CD4-positive, alpha-beta T cell treated with Interleukin-12 subunit alpha and Interleukin-12 subunit beta, for 1 hour (primary cell): ENCODE measurements at places on chromosomes 12 and 14.

DNA sequence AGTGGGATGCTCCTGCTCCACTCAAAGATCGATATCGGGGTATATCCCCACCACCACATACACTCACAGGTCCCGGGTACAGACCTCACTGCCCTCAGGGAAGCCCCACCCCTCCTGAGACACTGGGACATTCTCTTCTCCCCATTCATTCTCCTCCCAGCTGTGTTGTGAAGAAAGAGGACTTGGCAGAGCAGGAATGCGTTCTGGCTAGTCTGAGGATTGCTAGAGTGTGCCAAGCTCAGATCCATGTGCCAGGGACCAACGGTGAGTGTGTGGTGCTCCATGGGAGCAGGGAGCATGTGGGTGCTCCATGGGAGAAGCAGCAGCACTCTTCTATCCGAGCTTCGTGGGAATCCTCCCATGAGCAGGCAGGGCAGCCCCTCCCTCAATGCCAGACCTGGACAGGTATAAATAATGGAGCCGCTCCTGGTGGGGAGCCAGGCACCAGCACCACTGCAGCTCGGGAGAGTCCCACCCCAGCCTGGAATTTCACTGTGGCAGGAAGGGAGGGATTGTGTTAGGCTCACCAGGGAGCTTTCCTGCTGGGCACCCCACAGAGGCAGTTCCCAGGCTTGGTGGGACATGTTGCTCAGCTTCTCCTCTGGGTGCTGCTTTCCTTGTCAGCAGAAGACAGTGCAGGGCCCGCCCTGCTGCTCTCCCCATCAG, 2.3 kb upstream of the KRT5 start:
- DNase-seq: no peak

GRCh38 chr14:68666236-68666635, 126.6 kb downstream of the ZFP36L1 start:
- DNase-seq: no peak

GRCh38 chr12:129886541-129886940, 17.3 kb downstream of the TMEM132D start:
- DNase-seq: no peak

- peak; percentile 47 for DNase-seq
Measured at GRCh38 chr12:122871851-122872780, 23.8 kb downstream of the VPS37B start.

DNA sequence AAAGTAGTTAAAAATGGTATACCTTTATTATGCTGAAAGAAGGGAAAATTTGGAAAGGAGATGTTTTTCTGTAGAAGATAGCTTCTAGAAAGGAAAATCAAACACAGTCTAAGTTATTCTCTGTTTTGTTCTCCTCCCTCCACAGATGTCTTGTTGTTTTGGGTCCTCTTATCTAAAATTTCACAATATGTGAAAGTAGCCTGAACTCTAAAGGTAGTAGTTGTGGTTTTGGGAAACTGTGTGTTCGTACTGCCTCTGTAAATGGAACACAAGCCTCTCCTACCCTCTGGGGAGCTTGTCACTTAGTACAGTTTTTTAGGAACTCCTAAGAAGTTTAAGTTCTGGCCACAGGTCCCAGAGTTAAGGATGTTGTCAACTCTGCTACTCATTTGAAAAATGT, 112.6 kb downstream of the CRADD start:
- no peak for DNase-seq

DNA sequence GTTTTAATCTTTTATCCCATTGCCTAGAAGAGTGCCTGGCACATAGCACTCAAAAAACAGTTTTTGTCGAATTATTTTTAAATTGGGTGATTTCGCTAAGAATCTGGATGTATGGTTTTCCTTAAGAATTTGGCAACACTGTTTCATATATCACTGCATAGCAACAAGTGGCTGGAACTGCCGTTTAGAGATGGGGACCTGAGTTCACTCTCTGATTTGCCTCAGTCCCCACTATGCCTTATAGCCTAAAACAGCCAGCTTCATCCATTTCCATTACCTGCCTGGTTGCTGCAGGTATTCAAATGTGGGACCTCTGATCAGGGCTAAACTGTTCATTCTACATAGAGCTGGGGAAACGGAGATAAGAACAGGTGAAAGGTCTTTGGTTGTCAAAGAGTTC, 1.8 kb downstream of the HEBP1 start:
- DNase-seq: no peak

- no peak for DNase-seq
Measured at GRCh38 chr14:80965037-80965436, 9.6 kb downstream of the TSHR start.

DNA sequence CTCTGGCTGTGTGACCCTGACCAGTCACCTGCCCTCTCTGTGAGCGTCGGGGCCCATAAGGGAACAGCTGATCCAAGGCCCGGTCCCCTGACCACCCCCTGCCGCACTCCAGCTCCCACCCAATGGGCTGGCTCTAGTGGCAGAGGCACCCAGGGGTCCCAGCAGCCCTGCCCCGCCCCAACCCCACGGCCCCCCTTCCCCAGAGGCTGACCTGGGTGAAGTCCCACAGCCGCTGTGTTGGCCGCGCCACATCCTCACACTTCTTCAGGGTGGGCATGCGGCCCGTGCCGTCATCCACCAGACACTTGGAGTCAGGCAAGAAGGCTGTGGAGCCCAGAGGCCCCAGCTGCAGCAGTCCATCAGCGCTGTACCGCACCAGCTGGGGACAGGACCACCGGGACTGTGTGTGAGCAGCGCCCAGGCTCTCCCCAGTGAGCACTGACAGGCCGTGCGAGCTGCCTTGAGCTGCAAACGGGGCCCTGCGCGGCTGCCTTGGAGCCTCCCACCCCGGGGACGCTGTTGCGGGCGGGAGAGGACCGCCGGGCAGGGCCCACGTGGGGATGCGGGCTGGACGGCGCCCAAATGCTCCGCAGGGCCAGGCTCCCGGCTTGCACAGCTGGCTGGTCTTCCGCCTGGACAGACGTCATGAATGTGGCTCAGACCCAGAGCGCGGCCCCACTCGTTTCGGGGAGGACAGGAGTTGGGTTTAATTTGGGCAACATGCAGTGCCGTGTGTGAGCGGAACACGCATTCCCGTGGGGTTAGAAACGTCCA, 53.5 kb downstream of the NOC4L start:
- DNase-seq: no peak

- DNase-seq: no peak
Measured at GRCh38 chr12:60803147-60803546, 1207.3 kb downstream of the SLC16A7 start.

- peak; percentile 60 for DNase-seq
Measured at GRCh38 chr12:107131832-107132616, 38.7 kb upstream of the CRY1 start.

GRCh38 chr12:53523131-53523530, 15.8 kb upstream of the NPFF start:
- DNase-seq: no peak

GRCh38 chr12:53651737-53652136, 24.1 kb downstream of the ATP5MC2 start:
- DNase-seq: no peak

- no peak for DNase-seq
Measured at GRCh38 chr12:1820191-1820895, at the start of gene LRTM2. Gene LRTM2, plus strand, starts transcription at chr12:1820565. Its CDS starts 7,584 bp downstream, at chr12:1828149.

GRCh38 chr14:96261053-96261452, 5.0 kb downstream of the BDKRB1 start:
- DNase-seq: no peak

GRCh38 chr12:123395236-123395635, 11.3 kb downstream of the KMT5A start:
- no peak for DNase-seq

GRCh38 chr14:36478782-36479181, 41.2 kb downstream of the NKX2-1 start:
- DNase-seq: no peak

DNA sequence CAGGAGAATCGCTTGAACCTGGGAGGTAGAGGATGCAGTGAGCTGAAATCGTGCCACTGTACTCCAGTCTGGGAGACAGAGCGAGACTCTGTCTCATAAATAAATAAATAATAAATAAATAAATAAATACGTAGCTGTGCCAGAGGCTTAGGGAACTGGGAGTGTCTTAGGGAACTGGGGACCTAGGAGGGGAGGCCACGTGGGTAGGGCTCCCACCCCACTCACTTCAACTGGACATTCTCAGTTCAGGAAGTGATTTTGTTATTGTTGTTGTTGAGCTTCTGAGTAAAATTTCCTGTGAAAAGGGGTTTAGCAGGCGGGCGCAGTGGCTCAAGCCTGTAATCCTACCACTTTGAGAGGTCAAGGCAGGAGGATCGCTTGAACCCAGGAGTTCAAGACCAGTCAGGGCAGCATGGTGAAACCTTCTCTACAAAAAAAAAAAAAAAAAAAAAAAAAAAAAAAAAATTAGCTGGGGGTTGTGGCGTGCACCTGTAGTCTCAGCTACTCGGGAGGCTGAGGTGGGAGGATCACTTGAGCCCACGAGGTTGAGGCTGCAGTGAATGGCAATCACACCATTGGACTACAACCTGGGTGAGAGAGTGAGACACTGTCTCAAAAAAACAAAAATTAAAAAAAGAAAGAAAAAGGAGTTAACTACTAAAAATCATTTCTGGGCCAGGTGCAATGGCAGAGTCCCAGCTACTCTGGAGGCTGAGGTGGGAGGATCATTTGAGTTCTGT, 19.0 kb upstream of the ANKRD9 start:
- no peak for DNase-seq

- DNase-seq: no peak
Measured at GRCh38 chr12:78002878-78003277, 172.2 kb downstream of the NAV3 start.

- peak; percentile 49 for DNase-seq
Measured at GRCh38 chr12:91361864-91362263, 179.2 kb upstream of the DCN start.

GRCh38 chr12:69161829-69162228, 77.5 kb upstream of the CPSF6 start:
- DNase-seq: peak; percentile 58

DNA sequence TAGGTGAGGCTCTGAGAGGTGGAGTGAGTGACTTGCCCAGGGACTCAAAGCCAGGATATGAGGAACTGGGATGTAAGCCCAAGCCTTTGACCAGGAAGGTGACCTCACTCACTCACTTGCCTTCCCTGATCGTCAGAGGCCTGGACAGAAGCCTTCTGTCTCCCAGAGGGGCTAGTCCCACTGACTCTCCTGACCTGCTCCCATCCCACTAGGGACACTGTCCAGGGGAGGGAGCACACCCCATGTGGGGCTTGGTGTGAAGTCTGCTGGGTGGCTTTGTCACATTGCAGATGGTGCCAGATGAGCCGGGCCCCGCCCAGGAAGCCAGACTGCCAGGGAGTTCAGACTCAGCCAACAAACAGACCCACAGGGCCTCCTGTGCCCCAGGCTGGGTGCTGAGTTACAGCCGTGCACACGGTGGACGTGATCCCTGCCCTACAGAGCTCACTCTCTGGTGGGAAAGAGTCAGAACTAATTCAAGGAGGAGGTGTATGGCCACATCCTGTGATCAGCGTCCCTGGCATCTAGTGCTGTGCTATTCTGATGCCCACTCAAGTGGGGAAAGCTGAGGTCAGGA, 28.3 kb downstream of the MMAB start:
- peak; percentile 35 for DNase-seq

DNA sequence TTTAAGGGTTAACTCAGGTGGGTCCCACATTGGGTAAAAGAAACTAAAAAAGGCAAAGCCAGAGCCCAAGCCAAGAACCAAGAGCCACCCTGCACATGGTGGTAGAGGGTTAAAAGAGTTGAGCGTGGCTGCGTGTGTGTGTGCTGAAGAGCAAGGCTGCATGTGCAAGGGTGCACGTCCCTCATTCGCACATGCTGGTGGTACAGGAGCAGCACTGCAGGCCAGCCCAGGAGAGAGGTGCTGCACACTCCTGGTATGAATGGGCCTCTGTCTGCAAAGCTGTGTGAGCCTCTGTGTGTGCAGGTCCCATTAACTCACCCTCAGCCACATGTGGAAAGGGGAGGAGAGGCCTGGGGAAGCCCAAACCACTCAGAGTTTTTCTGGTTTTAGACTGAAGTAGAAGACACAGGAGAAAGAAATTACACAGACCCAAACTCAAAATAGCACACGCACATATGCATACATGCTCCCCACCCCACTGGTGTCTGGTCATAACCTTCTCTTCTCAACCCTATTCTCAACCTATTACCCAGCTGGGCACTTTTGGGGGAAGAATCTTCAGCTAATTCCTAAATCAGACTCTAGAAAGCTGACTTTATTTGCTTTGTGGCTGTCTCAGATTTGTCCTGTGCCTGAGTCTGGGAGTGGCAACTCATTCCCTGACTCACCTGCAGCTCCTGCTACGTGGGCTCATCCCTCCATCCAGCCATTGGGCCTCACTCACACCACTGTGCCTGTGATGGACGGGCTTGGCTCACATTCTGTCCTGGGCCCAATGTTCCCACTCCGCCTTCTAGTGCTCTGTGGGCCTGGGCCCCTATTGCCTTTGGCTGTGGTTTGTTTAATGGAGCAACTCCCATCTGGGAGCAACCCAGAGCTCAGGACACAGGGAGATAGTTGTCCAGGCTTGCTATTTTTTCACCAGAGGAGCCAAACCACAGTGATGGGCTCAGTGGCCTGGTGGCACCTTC, 30.8 kb upstream of the COL2A1 start:
- DNase-seq: no peak

DNA sequence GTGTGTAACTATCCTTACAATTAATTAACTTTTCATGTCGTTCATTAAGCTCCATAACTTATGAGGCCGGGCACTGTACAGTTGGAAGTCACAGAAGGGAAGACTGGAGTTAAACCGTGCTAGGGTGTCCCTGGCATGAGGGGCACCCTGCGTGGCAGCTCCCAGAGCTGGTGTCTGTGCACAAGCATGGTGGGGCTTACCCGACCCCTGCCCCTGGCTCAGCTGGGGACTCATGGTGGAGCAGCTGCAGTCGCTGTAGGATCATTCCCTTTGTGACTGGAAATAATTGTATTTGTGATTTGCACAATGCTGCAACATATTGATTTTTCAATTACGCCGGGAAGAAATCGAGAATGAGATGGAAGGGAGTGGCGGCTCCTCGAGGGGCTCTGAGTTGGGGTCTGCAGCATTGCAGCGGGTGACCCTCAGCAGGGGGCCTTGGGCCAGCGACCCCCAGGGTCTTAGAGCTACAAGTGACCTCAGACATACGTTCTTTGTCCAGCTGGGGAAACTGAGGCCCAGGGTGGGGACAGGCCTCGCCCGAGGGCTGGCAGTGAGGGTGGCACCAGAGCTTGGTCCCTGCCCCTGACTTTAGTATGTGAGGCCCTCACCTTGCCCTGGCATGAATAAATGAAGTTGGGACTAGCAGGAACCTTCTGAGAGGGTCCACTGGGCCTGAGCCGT, 125.4 kb downstream of the KIF26A start:
- DNase-seq: no peak

GRCh38 chr14:105204206-105204930, 23.3 kb upstream of the NUDT14 start:
- no peak for DNase-seq

DNA sequence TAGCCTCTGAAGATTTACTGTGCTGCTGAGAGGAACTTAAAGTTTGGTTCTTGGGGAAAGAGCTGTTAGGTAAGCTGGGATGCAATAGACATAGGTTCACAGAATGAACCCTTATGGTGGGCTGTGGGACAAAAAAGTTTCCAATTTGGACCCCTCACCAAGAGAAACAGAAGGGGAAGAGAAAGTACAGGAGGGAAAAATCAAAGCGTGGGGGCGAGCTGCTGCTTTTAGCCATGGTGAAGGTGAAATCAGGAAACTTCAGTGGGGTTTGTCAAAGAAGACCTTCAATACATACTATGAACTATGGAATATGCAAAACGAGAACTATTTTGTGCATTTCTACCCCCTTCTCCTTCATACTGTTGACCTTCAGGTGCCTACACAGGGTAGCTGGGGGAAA, 10.6 kb upstream of the NINJ2 start:
- no peak for DNase-seq

- no peak for DNase-seq
Measured at GRCh38 chr12:47378907-47379306, 299.1 kb upstream of the AMIGO2 start.

- no peak for DNase-seq
Measured at GRCh38 chr12:49609875-49610154, 4.4 kb upstream of the FAM186B start.
